ENCODE measurements at places on chromosomes 11 and 22.

GRCh38 chr22:33302049-33302545 is 243.9 kb upstream of the SYN3 start:
- peak; percentile 70 for DNase-seq

GRCh38 chr11:61598886-61599868 is 18.3 kb upstream of the SYT7 start:
- no peak for DNase-seq

DNA sequence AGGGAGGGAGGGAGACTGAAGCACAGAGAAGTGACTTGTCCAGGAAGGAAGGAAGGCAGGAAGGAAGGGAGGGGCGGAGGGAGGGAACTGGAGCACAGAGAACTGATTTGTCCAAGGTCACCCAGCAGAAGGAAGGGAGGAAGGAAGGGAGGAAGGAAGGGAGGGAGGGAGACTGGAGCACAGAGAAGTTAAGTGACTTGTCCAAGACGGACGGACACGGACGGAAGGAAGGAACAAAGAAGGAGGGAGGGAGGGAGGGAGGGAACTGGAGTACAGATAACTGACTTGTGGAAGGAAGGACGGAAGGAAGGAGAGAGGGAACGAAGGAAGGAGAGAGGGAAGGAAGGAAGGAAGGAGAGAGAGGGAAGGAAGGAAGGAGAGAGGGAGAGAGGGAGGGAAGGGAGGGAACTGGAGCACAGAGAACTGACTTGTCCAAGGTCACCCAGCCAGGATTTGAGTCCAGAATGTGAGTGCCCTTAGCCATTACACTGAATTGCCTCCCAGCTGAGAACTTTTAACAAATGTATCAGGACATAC is 1.5 kb downstream of the SLC35F2 start:
- DNase-seq = no peak

- DNase-seq = no peak
Observed at GRCh38 chr22:17601031-17601430, 27.5 kb downstream of the ATP6V1E1 start.

- DNase-seq = no peak
Observed at GRCh38 chr22:26624803-26625202, 3.0 kb downstream of the CRYBA4 start.

- DNase-seq = no peak
Observed at GRCh38 chr11:44618561-44619425, 53.3 kb downstream of the CD82 start.

- peak; percentile 36 for DNase-seq
Observed at GRCh38 chr22:42820045-42820763, 36.9 kb downstream of the ARFGAP3 start.

DNA sequence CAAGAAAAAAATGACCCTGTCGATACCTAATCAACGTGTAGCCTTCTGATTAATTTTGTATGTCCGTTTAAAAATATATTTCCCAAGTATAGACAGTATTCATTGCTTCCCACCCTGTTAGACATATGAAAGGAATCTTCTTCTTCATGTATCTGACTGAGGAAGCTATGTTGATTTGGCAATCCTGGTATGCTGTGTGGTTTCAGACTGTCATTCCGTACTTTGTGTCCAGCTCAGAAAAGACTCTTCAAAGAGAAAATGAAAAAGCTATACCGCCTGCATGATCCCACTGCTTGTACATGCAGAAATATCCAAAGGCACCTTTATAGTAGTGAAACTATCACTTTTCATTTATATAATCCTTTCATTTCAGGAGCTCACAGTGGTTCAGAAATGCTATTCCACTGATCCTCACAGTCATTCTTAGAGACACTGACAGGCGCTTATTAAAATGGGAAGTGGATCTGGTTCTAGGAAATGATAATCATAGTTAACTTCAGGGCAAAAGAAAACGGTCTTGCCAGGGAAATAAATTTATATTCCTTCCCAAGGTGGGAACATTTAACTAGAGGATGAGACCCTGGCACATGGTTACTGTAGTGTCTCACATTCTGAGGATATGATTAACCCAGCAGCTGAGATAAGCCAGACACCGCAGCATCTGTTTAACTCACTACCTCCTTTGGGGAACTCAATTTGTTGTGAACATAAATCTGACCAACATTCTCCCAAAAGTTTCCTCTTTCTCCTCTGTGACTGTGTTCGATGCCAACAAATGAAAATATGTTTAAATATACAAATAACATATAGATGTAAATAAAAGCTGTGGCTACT is 599.2 kb upstream of the LUZP2 start:
- no peak for DNase-seq

DNA sequence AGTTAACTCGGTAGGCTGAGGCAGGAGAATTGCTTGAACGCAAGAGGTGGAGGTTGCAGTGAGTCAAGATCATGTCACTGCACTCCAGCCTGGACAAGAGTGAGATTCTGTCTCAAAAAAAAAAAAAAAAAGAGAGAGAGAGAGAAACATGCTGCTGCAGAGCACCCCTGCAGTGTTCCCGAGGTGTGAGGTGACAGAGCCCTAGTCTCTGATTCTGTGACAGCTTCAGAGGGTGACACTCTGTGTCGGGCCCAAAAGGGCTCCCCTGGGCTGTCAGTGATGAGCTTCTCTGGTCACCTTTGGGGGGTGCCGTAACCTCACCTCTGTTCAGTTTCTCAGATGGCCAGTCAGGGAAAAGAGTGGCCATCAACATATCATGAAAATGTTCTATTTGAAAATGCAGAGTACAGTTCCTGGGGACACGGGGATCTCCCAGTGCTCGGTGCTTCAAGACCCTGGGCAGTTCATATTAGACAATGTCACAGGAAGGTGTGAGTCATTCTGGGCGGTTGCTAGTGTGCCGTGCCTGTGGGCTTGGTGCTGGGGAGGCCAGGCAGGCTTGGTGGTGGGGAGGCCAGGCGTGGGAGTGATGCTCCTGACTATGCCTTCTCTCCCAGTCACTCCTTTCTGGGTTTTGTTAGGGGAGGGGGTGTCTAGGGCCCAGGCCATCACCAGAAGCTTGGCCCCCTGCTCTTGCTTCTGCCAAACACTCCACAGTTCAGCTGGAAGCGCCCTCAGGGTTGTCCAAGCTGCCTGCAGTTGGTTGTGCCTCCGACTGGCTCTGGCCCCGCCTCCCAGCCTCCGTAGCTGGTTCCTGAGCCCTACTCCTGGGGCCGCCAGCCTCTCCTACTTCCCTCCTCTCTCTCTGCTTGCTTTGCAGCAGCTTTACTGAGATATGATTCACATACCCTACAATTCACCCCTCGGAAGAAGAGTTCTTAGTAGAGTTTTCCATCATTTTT is 52.5 kb upstream of the CLDN5 start:
- no peak for DNase-seq

- no peak for DNase-seq
Observed at GRCh38 chr22:22578702-22579424, 19.8 kb upstream of the PRAME start.

- no peak for DNase-seq
Observed at GRCh38 chr11:82373781-82374542, 359.7 kb downstream of the FAM181B start.

GRCh38 chr11:96246718-96247552 is 96.1 kb downstream of the MAML2 start:
- no peak for DNase-seq

GRCh38 chr11:35170503-35170902 is 31.5 kb downstream of the CD44 start:
- no peak for DNase-seq

DNA sequence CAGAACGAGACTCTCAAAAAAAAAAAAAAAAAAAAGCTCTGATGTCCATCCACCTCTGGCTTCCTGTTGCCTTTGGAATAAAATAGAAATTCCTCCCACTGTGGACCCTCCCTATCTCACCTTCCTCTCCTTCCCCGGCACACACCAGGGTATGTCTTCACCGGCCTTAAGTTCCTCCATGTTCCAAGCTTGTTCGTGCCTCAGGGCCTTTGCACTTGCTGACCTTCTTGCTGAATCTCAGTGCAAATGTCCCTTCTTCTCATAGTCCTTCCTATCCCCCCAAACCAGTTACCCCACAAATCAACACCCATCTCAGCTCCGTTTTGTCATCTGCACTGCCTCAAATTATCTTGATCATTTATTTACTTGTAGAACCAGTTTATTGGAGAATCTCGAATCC is 20.6 kb downstream of the IFT27 start:
- no peak for DNase-seq

- DNase-seq = no peak
Observed at GRCh38 chr11:14255238-14255534, 103.8 kb downstream of the RRAS2 start.

- DNase-seq = no peak
Observed at GRCh38 chr22:19810381-19811201, 44.1 kb downstream of the GNB1L start.

- no peak for DNase-seq
Observed at GRCh38 chr11:128400382-128401203, 186.8 kb downstream of the ETS1 start.

GRCh38 chr11:2853997-2854560 is 31.5 kb downstream of the CDKN1C start:
- DNase-seq = no peak

- DNase-seq = no peak
Observed at GRCh38 chr11:61486779-61487178, 21.8 kb upstream of the LRRC10B start.
